ENCODE measurements at places on chromosomes 4 and X.

DNA sequence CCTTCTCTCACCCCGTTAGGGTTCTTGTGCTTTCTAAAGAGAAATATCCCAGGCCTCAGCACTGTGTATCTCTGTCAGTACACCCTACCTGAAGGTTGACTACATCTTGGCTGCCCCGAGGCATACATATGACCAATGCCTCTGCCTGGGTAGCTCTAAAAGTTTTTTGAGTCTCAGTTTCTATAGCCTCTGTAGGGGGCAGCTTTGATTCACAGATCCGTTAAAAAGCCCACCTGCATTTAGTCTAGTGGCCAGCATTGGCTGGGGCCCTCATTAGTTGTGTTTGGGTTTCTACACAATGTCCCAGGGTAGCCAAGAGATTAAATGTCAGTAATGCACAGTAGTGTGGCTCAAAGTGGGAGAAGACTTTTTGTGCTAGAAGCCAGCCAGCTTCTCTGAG lies 151.1 kb downstream of the CFAP299 start:
- DNase-seq: no peak

DNA sequence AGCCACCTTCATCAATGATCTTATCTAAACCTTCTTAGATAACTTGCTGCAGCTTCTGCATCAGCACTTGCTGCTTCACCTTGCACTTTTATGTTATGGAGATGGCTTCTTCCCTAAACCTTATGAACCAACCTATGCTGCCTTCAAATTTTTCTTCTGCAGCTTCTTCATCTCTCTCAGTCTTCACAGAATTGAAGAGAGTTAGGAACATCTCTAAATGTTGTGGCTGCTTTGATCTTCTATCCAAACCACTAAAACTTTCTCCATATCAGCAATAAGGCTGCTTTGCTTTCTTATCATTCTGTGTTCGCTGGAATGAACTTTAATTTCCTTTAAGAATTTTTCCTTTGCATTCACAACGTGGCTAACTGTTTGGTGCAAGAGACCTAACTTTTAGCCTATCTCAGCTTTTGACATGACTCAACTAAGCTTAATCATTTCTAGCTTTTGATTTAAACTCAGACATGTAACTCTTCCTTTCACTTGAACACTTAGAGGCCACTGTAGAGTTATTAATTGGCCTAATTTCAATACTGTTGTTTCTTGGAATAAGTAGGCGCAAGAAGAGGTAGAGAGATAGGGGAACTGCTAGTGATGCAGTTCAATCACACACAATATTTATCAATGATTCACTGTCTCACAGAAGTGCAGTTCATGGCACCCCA lies 36.1 kb upstream of the CORIN start:
- no peak for DNase-seq

GRCh38 chr4:2891294-2891693 lies 47.6 kb downstream of the ADD1 start:
- DNase-seq: no peak

- no peak for DNase-seq
Observed at GRCh38 chrX:41468647-41469323, 21.6 kb downstream of the NYX start.

GRCh38 chrX:48702032-48702431 lies 5.5 kb downstream of the SUV39H1 start:
- DNase-seq: no peak

GRCh38 chrX:99353412-99353811 lies 1056.7 kb downstream of the PCDH19 start:
- no peak for DNase-seq

DNA sequence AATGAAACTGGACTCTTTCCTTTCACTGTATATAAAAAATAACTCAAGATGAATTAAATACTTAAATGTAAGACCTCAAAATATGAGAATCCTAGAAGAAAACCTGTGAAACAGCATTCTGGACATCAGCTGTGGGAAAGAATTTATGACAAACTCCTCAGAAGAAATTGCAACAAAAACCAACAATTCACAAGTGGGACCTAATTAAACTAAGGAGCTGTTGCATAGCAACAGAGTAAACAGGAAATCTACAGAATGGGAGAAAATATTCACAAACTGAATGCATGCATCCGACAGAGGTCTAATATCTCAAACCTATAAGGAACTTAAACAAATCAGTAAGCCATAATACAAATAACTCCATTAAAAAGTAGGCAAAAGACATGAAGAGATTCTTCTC lies 851.7 kb upstream of the PCDH10 start:
- no peak for DNase-seq

DNA sequence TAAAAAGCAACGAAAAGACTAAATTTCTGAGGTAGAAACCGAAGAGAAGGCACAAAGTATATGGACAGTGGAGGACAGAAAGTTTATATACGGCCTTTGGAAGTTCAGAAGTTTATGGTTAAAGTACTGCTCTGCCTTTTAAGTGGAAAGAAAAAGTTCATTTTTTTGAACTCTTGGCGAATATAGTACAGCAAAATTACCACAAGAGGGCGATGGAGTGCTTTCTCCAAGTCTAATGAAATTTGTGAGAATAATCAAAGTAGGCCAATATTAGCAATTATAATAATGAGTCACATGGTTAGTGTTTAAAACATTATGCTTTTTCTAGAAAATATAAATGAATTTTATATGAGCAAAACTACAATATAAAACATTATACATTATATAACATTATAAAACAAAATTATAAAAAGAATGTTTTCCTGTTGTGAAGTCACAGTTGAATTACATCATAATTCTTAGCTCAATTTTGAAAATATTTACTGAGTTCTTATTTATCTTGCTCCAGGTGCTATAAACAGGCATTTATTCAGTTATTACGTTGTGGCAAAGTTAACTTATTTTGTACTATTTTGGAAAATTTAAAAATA lies 136.2 kb upstream of the BMPR1B start:
- peak; percentile 35 for DNase-seq

DNA sequence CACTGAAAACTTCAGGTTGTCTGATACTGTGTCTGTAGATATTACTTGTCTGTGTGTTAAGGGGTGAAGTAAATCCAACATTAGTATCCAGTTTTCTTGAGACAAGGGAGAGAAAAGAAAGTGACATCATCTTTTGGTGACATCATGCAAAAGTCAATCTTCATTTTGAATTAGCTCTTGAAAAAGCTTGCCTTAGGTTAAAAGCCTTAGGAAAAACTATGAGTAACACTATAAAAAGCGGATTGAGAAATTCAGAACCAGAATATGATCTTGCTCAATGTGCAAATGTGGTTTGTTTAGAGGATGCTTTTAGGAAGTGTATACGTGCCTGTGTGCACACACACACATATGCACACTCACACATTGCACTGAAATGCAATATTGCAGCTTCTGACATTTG lies 345.8 kb upstream of the CASK start:
- DNase-seq: no peak
